ENCODE measurements at places on chromosomes 2 and 18.

- no peak for DNase-seq
These were observed 47.9 kb downstream of the L3MBTL4 start for GRCh38 chr18:6366776-6367175.

DNA sequence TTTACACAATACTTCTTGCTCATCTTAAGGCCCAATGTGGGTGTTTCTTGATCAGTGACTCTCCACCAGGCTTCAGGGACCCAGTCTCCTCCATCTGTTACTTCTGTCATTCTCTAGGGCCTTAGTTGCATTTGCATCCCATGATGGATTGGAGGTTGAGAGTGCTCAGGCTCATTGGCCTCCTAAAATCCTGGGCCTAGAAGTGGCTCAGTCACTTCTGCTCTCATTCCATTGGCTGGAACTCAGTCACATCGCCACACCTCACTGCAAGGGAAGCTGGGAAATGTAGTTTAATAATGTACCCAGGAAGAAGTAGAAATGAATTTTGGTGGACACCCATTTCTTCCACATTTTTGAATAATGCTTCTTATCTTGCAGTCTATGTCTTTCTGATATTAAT is 223.5 kb downstream of the HRH4 start:
- no peak for DNase-seq

DNA sequence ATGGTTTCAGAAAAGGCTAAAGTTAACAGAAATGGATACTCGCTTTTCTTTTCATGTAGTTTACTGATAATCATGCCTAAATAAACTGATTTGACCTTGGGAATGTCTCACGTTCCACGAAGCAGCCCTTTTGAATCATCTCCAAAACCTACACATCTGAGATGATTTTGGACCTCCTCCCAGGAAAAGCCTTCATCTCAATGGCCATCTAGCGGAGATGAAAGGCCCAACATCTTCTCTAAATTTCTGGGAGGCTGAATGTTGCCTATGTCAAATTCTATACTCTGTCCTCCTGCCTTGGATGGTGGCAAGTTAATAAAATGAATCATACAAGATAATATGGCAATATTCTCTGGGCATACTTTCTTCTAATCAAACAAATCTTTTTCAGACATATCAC is 448.5 kb downstream of the ZEB2 start:
- no peak for DNase-seq

- no peak for DNase-seq
These were observed 46.1 kb downstream of the TACR1 start for GRCh38 chr2:75153221-75153620.

GRCh38 chr2:195592105-195592504 is 64.9 kb upstream of the SLC39A10 start:
- no peak for DNase-seq
